ENCODE measurements at places on chromosomes 1 and 21.
A peak's percentile ranks its signal among the peaks of the same experiment; 100 is the strongest.

GRCh38 chr21:27061770-27062169 is 94.9 kb upstream of the ADAMTS5 start:
- DNase-seq, result no peak

GRCh38 chr21:31873696-31874599 is 1.1 kb downstream of the HUNK start:
- DNase-seq, result no peak

GRCh38 chr1:8395433-8395866 is 77.5 kb downstream of the SLC45A1 start:
- DNase-seq, result no peak

DNA sequence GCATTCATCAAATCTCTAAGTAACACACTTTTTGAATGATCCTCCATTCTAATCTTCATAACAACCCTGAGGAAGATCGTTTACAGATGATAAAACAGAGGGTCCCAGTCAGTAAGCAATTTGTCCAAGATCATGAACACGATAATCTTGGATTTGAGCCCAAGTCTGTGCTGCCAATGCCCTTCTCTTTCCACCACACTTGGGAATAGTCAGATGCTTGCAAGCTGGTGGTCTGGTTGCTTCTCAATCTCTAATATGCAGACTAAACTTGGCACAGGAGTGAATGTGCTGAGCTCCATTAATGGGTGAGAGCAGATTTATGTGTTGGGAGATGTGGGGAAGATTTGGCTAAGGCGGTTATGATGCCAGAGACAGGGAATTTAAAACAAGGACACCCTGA is 430.6 kb upstream of the DAB1 start:
- no peak for DNase-seq

DNA sequence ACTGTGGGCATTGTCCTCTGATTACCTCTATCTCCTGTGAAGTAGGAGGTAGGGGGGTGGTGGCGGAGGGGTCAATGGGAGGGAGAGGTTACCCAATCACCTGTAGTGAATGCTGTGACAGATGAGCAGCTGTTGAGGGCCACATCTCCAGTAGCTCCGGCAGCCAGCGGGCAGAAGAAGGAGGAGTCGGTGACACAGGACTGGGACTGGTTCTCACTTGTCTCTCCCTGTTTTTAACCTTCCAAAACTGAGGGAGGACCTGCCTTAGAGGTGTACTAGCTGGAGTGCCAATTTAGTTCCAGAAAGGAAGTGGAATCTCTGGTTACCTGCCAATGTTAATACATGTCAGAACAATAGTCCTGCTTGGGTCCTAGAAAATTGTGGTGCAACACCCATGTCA is 56.2 kb upstream of the ENAH start:
- no peak for DNase-seq

DNA sequence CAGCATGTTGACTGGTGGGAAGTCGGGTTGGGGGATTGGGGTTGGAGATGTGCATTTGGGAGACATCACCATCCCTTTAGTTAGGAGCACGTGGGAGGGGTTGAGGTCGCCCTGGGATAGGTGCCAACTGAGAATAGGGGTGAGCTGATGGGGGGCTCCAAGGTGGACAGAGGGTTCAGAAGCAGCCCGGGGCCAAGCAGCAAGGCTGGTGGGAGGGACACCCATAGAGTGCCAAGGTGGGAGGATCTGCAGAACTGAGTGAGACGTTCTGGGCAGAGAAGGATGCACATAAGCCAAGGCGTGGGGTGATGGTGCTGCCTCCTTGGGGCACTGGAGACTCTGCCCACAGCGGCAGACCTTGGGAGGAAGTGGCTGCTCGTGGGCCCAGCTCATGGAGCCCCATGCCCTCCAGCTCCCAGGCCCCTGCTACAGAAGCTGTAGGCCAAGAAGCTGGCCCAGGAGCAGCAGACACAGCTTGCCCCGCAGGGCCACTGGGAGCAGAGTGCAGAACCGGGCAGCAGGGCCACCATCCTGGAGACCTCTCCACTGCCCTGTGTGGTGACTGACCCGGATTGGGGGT is 31.4 kb upstream of the PKP1 start:
- DNase-seq, result no peak

DNA sequence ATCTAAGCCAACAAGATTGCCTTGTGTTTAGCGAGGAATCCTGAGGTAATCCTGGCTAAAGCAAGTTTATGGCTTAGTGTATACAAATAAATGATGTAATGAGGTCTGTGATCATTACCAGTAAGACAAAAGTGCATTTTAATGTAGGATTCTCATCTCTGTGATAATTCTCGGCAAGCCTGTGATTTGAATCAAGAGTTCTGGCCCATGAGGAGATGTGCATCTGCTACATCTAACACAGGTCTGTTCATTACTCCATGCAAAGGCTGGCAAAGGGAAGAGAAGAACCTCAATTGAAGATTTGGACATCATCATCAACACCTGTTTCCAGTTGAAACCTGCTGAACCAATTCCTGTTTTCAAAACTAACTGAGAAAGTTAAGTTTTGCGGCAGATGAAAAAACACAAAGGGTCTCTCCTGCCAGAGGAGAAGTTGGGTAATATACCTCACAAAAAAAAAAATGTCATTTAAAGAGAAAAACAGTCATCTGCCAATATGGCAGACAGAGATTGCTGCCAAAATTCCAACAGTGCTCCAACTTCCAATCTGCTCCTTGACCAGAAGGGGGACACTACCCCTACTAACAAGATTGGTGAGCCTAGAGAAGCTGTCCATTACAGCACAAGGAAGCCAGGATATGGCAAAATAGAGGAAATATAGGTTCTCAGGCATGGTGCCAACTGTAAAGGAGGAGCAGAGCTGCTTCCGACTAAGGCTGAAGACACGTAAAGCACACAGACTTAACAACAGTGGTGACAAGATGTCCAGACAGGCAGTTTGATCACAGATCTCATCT is 453.7 kb downstream of the TTLL7 start:
- DNase-seq, result no peak

GRCh38 chr1:199780948-199781670 is 246.4 kb upstream of the NR5A2 start:
- DNase-seq, result no peak

DNA sequence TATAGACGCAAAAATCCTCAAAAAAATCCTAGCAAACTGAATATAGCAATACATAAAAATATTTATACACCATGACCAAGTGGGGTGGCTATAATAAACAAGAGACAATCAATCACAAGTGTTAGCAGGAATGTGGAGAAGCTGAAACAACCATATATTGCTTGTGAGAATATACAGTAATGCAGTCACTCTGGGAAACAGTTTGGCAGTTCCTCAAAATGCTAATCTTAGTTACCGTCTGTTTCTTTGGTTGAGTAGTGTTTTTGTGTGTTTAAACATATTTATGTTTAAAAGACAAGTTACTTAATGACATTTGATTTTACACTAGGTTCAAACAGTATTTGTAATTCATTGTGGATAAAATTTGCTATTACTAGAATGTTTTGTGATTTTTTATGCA is 792.0 kb downstream of the LTN1 start:
- DNase-seq, result no peak

- DNase-seq, result no peak
Observed at GRCh38 chr1:89900323-89900722, 79.5 kb downstream of the LRRC8D start.

GRCh38 chr1:171141688-171142415 is 43.2 kb upstream of the FMO2 start:
- no peak for DNase-seq

GRCh38 chr1:41241354-41241748 is 755 bp downstream of the SCMH1 start:
- DNase-seq, result peak; percentile 52

GRCh38 chr1:229432905-229433304 is 989 bp downstream of the ACTA1 start:
- no peak for DNase-seq

DNA sequence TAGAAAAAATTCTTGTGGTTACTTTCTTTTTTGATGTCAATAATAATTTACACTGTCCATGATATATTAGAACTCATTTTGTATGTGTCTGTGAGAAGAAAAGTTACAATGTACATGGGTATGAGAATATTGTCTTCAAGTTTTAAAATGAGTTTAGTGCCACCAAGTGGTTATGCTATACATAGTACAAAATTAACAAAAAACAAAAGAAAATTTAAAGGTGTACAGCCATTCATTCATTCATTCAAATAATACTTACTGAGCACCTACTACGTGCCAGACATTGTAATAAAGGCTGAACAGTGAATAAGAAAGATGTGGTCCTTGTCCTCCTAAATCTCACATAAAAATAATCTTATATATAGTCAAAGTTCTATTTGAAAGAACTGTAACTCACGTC is 27.7 kb downstream of the UCHL5 start:
- DNase-seq, result no peak

- DNase-seq, result no peak
Observed at GRCh38 chr1:156432669-156433018, 63.6 kb downstream of the RHBG start.

DNA sequence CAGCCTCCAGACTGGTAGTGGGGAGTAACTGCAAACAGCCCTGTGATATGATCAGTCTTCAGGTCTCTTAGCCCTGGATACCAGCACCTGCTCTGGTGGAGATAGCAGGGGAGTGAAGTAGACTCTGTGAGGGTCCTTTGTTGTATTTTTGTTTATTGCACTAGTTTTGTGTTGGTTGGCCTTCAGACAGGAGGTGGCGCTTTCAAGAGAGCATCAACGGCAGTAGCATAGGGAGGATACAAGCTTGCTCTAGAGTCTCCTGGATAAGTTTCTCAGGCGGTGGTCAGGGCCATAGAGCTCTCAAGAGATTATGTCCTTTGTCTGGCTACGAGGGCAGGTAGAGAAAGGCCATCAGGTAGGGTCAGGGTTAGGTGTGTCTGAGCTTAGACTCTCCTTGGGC is 116.4 kb downstream of the USH2A start:
- DNase-seq, result no peak

- no peak for DNase-seq
Observed at GRCh38 chr1:16386454-16387113, 19.5 kb downstream of the SZRD1 start.

GRCh38 chr1:85465786-85466134 is 801 bp upstream of the DDAH1 start:
- DNase-seq, result no peak

DNA sequence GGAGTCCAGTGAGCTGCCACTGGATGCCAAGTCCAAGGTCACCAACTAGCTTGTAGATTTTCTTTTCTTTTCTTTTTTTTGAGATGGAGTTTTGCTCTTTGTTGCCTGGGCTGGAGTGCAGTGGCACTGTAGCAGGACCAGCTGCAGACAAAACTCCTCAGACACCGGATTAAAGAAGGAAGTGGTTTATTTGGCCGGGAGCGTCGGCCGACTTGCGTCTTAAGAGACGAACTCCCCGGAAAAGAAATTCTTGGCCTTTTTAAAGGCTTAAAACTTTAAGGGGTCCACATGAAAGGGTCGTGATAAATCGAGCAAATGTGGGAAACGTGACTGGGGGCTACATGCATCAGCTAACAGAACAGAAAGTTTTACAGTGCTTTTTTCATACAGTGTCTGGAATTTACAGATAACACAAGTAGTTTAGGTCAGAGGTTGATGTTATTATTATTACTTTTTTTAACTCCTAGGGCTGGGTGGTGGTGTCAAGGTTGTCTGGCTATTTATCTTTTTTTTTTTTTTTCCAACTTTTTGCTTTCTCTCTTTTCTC is 36.4 kb upstream of the CFAP126 start:
- no peak for DNase-seq

DNA sequence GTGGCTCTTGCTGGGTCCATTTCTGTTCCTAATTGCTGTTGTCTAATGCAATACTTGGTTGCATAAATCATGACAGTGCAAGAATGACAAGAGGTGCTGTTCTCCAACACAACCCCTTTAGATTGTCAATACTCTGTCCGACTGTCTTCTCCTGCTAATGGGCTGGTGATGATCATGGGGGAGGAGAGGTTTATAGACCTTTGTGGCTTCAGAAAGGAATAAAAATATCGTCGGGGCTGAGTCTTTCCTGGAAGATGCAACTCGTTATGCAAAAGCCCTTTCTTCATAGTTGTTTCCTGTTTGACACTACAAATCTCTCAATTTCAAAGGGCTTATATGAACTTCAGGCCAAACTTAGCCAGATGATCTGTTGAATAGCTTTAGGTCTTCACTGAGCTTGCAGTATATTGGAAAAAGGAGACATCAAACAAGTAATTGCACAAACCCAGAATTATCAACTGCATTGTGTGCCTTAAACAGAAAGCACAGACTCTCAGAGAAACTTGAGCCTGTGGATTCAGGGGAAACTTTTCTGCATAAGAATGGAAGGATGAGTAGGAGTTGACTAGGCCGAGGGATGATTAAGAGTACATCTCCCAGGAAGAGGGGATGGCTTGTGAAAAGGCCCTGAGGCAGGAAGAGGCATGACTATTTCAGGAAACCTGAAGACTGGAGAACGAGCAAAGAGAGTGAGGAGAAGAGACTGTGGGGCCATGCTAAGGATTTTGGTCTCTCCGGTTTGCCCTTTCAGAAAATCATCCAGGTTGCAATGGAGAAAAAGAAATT is 107.6 kb downstream of the TSEN15 start:
- DNase-seq, result no peak

DNA sequence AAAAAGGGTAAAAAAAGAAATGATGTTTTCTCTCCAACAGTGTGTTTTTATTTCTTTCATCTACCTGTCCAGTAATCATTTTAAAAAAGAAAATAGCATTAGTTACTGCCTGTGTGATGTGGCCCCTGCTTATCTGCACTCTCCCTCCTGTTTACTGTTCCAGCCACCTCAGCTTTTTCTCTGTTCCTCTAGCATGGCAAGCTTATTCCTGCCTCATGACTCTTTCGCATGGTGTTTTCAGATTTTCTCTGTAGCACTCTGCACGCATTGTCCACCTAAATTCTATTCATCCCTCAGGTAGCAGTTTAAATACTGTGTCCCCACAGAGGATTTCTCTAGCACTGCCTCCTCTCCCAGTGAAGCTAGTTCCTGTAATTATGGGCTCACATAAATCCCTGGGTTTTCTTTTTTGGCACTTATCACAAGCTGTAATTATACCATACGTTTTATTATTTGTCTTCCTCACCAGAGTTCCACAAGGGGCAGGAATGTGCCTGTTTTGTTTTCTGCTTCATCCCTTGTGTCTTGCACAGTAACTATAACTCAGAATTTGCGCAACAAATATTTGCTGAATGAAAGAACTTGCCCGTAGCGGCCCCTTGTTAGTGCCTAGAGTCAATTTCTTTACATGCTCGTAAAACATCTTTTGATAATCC is 51.4 kb upstream of the LRIG2 start:
- DNase-seq, result no peak

DNA sequence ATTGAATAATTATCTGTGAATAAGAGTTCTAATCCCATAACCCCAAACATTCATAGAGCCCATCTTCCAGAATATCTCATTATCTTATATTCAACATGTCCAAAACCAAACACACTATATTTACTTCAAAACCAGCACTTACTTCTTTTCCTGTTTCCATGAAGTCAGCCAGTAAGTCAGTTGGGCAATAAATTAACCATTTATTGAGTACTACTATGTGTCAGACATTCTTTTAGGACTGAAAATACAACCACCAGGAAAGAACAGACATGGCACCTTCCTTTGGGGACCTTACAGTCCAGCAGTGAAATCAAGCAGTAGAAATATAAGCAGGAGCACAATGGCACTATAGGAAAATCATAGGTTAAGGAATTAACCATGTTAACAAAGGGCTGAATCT is 8.8 kb downstream of the AK5 start:
- DNase-seq, result no peak
